ENCODE measurements at places on chromosomes 6 and 20.

GRCh38 chr6:5138995-5139827, 54.1 kb downstream of the PPP1R3G start:
- no peak for DNase-seq

- DNase-seq, result no peak
These were observed 216.1 kb upstream of the QKI start for GRCh38 chr6:163198396-163198795.

GRCh38 chr6:108779536-108780275, 68.5 kb upstream of the ARMC2 start:
- DNase-seq, result no peak

DNA sequence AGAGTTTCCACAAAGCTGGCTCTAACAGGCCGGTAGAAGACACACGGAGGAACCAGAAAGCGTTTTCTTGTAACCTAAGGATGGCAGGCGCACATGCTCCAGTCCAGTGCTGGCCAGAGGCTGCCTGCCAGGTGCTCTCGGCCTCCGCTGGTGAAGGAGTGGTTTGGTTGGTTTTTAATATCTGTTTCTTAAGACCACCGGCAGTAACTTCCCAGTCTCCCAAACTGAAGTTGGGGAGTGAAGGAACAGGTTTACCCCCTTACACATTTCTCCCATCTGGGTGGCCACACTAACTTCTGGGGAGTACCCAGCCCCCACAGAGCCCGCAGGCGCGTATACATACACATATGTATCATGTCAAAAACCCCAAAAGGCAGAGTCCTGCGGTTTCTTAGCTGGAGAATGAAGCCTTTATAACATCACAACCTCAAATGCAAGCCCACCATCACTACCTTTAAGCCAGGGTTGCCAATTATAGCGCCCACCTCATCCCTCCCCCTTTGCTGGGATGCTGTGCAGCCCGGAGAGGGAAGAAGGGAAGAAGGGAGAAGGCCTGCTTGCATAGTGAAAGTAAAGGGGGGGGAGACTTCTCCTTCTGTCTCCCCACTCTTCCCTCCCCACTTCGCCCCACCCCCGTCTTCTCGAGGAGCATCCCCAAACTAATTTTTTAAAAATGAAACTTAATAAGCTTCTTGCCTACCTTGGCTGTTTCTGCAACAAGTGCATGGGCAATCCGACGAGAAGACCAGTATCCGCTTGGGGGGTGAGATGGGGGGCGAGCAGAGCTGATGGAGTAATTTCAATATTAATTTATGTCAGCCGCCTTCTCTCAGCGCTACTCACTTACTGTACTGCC, 1.0 kb downstream of the TRERF1 start:
- no peak for DNase-seq

- no peak for DNase-seq
These were observed 360.3 kb upstream of the PTCHD4 start for GRCh38 chr6:48471326-48471725.

- DNase-seq, result no peak
These were observed 16.5 kb upstream of the LIN28B start for GRCh38 chr6:104940238-104940892.

GRCh38 chr6:65110031-65110430, 597.0 kb downstream of the EYS start:
- DNase-seq, result no peak

DNA sequence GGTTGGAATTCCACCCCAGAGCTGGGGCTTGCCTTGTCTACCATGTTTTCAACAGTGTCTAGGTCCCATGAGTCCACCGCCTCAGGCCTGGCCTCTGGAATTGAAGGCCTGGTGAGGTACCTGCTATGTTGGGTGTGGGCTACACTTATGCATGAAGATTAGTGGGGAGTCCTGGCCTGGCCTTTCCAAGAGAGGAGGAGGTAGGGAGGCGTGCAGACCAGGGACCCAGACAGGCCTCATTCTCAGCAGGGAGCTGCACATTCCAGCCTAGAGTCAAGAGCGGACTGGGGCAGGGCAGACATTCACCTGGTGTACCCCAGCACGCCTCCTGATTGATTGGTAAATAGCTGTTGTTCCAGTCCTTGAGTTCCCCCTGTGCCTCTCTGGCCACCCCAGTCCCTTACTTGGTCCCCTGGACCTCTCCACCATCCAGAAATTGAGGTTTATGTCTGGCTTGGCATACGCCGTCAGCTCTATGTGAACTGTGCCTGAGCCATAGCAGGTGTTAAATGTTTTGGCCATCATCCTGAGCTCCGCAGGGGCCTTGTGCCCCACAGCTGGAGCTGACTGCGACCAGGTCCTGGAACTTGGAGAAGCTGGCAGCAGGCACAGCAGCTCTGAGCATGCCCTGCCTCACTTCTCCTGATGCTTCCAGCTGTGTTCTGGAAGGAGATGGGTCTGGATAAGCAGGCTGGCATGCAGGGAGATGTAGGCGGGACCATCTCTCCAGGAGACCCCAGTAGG, 8.2 kb upstream of the VEGFA start:
- no peak for DNase-seq

DNA sequence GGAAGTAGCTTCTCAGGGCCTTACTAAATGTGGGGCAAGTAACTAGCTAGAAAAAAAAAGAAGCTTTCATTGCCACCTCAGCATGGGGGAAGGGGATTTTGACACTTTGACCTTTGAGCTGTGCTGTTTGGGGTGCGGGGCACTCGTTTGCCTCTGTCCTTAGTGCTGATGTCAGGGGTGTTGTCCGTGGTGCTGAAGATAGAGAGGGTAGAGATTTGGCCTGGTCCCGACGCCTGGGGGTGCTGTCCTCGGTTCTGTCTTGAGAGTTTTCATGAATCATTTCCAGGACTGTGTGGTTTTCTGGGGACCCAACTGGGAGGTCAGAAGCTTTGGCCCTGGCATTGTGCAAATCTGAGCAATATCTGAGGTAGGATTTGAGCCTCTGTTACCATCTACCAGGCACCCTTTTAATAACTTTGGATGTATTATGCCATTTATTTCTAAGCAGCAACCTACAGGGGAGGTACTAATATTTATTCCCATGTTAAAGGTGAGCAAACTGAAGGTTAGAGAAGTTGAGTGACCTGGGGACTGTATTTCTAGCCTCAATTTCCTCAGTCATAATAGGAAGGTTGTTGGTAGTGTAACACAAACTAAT, 78.0 kb downstream of the DLGAP4 start:
- DNase-seq, result no peak

- DNase-seq, result no peak
These were observed 69.7 kb downstream of the EFHC1 start for GRCh38 chr6:52489881-52490280.

GRCh38 chr20:59159493-59160376, 3.9 kb upstream of the ZNF831 start:
- no peak for DNase-seq

- DNase-seq, result no peak
These were observed 5.7 kb downstream of the EYS start for GRCh38 chr6:65701325-65701724.

DNA sequence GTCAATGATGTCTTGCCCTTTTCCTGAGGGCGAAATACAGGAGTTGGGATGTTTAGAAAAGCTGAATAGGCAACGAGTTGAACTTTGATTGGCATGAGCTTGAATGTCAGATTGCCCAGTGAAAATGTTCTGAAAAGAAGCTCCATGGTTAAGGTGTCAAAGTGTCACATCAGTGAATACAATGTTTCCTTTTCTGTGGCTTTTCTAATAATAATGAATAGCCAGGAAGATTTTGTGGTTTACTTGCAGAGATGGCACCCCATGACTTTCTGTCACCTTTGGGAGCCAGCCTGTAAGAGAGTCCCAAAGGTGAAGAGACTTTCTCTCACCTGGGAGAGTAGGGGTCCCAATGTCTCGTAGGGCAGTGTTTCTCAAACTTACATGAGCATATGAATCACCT, 119.2 kb downstream of the KCNQ5 start:
- no peak for DNase-seq

DNA sequence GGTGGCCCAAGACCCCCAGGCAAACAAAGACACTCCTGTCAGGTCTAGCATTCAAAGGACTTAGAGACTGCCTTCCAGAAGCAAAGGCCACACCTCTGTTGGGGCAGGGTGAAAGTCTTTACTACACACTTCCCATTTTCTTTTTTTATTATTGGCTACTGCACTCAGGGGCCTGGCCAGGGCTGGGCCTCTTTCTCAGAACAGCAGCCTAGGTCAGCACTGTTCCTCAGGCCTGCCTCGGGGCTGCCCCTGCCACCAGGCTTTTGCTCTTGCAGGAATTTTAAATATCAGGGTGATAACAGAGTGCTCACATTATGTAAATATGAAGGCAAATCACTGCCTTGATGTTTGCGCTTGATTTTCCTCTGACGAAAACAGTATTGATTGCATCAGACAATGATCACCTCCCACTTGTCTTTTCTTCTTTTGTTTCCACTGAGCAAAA, 18.5 kb downstream of the GSTA4 start:
- no peak for DNase-seq

DNA sequence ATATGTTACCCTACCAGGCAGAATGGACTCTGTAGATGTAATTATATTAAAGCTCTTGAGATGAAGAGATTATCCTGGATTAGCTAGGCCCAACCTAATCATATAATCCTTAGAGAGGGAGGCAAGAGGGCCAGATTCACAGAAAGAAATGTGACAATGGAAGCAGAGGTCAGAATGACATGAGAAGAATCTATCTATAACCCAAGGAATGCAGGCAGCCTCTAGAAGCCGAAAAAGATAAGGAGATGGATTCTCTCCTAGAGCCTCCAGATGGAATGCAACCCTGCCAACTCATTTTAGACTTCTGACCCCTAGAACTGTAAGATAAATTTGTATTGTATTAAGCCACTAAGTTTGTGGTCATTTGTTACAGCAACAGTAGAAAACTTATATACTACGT, 12.3 kb downstream of the PXT1 start:
- DNase-seq, result no peak

DNA sequence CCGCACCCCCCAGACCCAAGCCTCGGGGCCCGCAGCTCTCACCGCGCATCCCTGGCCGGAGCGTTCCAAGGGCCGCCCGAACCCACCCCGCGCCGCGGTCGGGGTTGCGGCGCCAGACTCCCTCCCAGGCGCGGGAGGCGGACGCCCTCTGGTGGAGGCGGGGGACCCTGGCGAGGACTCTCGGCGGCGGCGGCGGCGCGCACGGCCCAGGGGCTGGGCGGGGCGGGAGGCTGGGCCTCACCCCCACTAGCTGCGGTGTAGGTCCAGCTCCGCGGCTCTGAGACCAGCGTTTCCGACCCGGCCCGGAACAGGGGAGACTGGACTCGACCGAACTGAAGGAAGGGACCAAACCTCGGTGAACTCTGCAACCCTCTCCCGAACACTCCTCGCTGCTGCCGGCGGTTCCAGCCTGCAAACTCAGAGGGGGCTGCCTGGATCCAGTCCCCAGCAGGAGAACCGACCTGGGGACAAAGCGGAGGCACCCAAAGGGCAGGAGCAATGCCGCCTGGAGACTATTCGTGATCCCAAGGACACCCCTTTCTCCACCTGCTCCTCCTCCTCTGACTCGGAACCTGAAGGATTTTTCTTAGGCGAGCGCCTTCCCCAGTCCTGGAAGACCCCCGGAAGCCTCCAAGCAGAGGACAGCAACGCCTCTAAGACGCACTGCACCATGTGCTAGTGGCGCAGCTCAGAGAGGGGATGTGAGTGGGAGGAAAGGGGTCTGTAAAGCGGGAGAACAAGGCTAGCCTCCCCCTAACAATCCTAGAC, 859 bp upstream of the TOMM6 start:
- peak; percentile 64 for DNase-seq

DNA sequence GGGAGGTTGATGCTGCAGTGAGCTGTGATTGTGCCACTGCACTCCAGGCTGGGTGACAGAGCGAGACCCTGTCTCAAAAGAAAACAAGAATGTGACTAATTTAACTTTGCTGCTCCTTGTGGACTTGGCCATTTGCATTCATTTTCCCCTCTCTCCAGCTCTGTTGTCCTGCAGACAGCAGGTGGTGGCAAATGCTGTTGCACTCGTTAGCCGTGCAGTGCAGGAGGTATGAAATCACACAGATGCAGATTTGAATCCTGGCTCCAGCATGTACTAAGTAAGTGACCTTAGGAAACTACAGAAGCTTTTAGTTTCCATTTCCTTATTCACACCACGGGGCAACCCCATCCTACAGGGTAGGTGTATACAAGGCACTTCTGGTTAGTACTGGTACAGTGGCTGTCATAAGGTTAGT, 9.6 kb upstream of the BEND3 start:
- no peak for DNase-seq

DNA sequence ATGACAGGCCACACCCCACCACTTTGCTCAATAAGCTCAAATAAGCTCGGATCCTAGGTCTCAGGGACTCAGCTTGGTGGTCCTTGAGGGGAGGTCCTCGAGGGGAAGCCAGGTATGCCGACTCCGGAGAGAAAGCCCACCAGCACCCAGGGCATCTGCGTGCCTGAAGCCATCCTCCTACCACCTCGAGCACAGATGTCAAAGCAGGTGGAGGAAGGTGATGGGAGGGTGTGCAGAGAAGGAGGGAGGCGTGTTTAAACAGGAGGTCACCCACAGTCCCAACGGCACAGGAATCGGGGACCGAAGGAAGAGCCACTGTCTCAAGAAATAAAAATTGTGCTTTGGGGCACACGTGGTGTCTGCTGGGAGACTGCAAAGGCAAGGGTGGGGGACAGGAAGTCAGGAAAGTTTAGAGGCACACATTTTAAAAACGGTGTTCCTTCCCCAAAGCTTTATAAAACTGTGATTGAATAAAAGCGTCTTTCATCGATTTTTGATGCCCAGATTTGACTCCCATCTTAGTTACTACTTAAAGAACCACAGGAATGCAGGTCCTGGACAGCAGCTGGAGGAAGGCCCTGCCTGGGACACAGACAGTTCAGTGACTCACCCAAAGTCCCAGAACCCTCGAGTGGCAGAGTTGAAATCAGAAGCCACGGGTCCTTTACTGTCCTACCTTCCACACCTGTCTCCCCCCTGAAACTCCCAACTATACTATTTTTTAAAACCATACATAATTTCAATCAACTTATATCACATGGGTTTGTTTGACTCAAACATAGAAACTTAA, 221.0 kb upstream of the PDE10A start:
- DNase-seq, result no peak

GRCh38 chr6:56890683-56891429, 64.1 kb upstream of the BEND6 start:
- DNase-seq, result peak; percentile 80

DNA sequence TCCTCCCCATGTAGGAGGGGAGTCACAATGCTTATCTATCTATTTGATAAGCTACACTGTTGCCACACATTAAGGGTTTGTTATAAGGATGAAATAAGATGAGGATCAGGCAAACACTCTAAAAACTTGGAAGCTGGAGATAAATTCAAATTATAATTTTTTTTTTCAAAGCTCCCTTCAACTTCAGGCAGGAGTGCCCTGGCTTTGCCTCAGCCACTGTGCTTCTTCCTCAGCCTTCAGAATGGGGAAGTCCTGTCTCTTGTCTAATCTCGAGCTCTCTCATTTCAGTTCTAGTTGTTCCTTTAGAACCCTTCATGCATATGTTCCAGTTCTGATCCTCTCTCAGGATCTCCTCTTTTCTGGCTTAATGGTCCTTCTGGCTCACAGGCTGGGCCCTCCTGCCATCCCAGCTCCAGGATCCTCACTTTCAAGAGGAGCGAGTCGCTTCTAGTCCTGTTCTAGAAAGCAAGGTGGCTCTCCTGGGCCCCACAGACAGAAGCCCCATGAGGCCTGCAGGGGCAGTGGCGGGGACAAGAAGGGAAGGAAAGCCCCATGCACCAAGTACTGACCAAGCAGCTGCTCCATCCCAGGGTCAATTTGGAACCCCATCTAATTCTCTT, 164.3 kb downstream of the VEGFA start:
- no peak for DNase-seq
